ENCODE measurements at places on chromosomes 11 and 22.

DNA sequence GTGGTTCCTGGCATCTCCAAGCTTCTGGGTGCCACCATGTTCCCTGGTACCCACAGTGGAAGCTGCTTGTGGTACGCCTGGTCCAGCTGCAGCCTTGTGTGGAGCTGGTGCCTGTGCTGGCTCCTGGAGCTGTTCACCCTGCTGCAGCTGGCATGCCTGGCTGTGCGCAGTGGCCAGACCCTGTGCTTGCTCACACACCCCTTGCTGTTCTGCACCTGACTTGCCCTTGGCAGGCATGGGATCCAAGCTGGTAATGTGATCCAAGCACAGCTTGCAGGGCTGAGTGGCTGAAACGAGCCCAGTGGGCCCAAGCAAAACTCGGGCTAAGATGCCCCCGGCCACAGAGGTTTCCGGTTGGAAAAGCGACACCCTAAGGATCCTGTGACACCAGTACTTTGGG, 104.7 kb upstream of the CLMP start:
- DNase-seq = no peak

DNA sequence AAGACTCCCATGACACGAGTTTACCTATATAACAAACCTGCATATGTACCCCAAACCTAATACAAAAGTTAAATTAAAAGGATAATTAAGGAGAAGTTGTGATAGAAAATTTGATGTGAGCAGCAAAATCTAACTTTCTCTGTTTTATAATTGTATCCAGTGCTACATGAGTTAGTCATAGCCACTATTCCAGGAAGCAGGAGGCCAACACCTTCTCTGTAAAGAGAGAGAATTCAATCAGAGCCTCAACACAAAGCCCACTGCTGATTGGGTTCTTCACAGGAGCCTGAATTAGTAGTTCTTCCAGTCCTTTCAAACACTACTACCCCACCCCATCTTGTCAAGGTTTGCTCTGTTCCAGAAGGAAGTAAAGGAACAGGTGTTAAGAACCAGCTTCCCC, 84.2 kb downstream of the BLID start:
- no peak for DNase-seq

DNA sequence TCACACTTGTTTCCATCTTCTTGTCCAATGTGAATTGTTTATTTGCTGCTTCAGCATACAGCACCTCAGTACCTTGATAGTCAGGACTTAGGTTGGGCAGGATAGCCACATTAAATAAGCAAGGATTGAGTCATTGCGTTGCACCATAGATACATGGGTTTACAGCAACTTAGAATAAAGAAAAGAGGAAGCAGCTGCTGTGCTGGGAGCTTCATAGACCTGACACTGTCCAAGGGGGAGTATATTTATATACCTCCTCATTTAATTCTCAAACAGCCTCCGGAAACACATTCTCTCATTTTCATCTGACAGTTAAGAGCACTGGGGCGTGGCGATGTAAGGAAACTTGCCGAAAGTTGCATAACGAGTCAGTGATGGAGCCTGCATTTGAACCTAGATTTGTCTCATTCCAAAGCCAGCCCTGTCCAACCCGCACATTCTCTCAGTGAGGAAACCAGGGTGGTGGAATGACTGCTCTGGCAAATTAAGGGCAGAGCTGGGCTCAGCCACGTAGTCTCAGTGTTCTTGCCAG, 42.2 kb downstream of the UBASH3B start:
- no peak for DNase-seq

DNA sequence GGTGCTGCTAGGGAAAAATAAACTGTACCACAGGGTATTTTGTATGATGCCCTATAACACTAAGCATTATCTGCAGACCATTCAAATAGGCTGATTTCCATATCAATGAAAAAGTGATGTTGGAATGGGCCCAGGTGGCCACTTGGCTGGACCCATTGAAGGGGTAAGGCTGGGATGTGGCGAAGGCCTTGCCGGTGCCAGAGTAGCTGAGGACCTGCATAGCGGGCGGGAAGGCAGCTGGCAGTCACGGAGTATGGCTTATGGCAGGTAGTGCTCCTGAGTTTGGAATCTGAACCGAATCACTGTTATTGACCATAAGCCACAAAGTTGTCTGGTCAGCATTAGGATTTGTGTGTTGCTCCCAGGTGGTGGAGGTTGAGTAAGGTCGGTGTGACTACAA, 131.0 kb downstream of the MICAL2 start:
- DNase-seq = no peak

DNA sequence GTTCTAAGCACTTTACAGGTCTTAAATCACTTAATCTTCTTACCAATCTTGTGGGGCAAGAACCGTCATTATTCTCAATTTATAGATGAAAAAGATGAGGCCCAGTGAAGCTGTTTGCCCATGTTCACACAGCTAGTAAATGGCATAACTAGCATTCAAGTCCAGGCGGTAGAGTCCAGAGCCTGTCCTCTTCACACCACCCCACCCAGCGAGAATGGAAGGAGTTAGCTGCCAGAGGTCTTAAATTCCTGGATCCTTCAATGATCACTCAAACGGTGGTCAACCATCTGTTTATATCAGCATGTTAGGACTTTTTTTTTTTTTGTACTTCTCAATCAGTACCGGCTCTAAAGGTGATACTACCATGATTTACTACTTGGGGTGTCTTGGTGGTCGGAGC, 43.3 kb downstream of the PARVA start:
- no peak for DNase-seq

- no peak for DNase-seq
Measured at GRCh38 chr11:28168718-28169117, 60.5 kb downstream of the METTL15 start.

DNA sequence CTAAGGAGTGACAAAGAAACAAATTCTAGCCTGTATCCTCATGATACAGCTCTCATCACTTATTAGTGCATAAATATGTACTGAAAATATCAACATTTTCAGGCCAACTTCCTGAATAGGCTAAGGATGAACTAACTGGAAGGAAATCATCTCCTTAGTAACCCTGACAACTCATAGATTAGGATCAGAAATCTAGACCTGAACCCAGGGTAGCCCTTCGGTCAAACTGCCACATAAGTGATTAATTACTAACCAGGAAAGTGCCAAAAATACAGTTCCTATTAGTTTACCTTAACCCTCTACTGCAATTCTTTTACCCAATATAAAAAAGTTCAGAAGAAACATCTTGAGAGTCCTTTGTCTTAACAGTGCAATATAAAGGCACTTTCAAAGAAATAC, 40.0 kb downstream of the AMBRA1 start:
- DNase-seq = no peak

GRCh38 chr22:46148336-46148735, 2.0 kb upstream of the PPARA start:
- DNase-seq = no peak

GRCh38 chr22:29343313-29343805, 27.9 kb upstream of the RASL10A start:
- no peak for DNase-seq

DNA sequence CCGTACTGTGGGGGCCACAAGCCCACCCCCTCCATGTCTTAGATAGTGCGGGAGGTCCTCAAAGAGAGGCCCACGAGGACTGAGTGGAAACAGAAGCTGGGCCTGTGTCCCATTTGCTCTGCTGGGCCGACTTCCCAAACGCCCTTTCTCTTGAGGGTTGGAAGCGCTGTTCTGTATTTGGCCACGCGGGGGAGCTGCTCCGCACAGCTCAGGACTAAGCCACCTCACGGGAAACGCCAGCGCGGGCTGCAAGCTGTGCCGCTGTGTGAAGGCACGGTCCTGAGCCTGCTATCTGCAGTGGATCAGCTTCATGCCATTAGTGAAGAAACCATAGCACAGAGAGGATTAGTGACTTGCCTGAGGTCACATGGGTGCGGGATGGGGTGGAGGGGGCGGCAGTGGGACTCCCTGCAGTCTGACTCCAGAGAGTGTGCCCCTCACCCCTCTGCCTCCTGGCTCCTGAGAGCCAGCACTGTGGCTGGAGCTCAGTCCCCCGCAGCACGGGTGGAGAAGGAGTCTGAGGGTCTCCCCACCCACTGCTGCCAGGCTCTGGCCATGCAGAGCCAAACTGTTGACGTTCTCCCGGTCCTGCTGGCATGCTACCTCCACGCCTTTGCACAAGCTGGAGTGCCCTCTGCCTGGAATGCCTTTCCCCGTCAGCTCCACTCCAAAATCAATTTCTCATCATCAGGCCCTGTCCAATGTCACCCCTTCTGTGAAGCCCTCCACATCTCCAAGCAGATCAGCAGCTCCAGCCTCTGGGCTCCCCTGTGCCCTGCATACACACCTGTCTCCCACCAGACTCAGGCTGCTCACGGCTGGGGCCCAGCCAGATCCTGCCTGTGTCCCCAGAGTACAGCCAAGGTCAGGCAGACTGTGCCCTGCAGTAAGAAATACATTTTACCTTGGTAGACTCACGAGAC, 51.5 kb upstream of the LRRC32 start:
- DNase-seq = peak; percentile 39

- no peak for DNase-seq
Measured at GRCh38 chr11:357582-357981, 11.7 kb upstream of the B4GALNT4 start.

- no peak for DNase-seq
Measured at GRCh38 chr22:49961601-49962011, 1.0 kb downstream of the PIM3 start.

DNA sequence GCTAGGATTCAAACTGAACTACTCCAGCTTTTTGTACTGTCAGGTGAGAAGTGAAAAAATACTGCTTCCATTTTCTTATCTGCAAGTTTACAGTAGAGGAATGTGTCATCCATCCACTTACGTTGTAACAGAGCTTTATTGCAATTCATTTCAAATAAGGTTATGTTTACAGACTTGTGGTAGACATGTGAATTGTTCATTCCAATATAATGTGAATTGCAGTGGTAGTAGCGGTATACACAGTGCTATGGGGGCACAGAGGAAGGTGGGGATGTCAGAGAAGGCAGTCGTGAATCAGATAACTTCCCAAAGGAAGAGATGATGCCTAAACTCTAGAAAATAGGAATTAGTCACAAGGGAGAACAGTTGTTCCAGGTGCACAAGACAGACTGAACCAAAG, 42.5 kb downstream of the CEP57 start:
- DNase-seq = no peak

DNA sequence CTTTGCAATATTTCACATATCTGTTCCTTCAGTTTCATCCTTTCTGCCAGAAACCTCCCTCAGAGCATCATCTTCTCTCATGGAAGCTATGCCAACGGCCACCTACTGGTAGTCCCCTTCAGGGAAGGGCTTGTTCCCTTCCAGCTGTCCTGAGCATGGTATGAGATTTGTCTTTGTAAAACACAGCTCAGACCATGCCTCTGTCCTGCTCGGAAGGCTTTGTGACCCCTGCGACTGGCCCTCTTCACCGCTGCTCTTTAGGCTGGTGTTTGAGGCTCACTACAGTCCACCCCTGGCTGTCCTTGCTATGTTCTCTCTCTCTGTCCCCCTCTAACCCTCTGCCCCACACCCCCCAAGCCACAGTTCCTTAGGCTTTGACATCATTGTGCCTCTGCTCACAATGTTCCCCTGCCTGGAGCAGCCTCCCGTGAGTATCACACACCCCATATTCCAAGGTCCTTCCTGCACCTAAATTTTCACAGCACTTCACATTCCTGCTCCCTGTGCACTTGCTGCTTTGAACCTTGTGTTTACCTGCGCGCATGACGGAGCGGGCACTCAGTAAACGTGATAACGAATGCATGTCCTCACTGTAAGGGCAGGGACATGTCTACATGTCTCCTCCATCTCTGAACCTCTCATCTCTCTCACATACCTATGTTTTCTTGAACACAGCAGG, 24.0 kb upstream of the ACER3 start:
- no peak for DNase-seq

- DNase-seq = no peak
Measured at GRCh38 chr11:8947230-8947943, 4.6 kb upstream of the ASCL3 start.

DNA sequence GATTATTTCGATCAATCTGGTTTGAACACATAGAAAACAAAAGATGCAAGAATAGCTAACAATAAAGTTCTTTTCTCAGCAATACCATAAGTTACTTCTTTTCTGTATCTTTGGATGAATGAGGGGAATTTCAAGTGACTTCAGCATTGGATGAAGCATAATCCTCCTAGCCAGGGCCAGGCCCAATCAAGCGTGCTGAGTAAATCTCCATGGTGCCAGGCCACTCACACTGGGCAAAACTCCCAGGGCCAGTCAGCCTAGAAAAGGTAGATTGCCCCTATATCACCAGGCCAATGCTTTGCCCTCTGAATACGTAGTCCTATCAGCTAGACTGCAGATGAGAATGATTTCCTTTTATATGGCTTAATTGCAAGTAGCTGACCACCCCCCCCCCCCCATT, 6.0 kb downstream of the CNTF start:
- DNase-seq = no peak

DNA sequence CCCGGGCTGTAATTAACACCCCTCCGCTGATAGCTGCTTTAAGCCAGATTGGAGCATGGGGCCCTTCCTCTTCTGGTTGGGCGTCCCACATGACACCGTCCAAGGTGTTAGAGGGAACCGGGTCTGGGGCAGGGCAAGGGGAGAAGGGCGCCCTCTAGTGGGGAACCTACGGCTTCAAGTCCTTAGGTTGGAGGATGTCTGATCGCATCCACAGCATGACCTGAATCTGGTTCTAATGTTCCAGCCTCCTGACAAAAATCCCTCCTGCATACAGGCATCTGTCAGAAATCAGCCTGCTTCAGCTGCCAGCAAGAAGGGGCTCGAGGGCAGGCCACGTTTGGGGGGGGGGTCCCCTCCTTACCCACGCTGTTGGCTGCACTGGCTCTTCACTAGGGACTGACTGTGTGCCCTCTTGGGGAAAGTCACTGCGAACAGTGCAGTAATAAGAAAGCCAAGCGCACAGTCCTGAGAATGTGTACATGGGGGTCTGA, 94.2 kb upstream of the TBCEL start:
- no peak for DNase-seq

DNA sequence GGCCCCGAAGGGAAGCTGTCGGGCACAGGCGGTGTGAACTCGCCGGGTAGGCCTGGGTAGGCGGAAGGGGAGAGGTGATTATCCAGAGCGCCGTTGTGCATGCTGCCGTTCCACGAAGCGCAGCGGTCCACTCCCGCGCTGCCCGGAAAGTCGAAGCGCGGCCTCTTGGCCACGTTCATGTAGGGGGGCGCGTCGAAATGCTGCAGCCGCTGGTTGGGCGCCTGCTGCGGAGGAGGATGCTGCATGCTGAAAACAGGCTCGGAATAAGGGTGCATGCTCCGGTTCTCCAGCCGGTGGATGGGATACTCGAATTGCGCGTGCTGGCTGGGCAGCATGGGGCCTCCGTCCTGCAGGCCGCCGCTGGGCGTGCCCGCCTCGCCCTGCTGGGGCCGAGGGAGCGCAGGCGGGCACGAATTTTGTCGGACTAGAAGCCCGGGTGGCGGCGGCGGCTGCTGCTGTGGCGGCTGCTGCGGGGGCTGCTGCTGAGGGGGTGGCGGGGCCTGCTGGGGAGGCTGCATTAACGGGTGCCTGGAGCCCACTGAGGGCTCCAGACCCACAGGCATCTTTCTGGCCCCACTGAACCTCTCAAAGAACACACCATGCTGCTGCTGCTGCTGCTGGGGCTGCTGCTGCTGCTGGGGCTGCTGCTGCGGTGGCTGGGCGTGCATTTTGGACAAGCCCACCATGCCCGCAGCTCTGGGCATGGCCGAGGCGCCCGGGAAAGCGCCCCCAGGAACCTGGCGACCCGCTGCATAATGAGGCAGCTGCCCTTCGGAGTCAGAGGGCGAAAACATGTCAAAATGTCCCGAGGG, 2.3 kb downstream of the MN1 start:
- DNase-seq = no peak
